H4 (cell line): ENCODE measurements at places on chromosomes 1 and 21. TPM values are rescaled to one million over a fixed set of nuclear protein-coding genes. Genes with fewer than 3 reads are reported as not detected.

DNA sequence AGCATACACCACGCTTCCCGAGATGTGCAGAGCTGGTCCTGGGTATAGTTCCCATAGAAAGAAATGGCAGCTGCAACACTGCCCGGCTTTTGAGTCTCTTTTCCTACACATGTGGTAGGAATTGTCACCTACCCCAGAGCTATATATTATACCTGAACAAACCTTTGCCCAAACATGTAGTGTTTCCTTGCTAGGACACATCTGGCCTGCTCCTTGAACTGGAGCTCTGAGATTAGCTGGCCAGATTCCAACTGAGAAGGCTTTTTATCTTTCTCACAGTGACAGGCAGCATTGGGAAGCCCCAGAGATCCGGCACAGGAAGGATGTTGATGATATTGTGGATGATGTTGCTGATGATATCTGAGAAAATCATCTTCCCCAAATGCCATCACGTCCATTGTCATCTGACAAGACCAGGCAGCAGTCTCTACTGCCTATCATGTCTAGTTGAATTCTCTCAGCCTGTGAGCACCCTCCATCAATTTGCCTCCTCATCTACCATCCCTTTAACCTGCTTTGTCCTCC is 115.0 kb upstream of the SMYD2 start:
- no peak for DNase-seq

WNT3A gene
- not detected in 2 replicates for total RNA-seq

DNA sequence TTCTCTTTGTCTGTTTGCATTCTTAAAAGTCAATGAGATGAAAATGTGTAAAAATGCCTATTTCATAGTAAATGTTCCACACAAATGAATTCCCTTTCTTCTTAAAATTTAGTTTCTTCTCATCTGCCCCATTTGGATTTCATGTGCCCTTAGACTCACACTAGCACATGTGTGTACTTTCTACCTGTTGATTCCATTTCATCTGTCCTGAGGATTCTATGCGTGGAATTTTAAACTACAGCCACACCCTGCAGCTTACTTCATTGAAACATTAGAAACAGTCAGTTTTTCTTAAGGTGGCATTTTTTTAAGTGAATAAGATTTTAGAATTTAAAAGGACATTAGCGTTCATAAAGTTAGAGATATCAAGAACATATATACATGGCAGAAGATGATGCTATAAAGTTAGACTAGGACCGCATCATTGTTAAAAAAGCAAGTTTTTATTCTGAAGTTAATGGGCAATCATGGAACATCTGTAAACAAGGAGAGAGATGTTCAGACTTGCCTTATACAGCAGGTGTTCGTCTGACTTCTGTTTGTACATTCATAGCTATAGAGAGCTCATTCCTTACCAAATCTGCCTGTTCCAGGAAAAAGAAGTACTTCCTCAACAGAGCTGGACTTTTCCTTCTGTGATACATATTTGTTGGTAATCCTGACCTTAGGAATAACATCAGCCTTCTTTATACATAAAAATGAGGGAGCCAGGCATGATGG is 3.9 kb upstream of the TUT4 start:
- no peak for DNase-seq

GRCh38 chr1:166432655-166433054 is 265.9 kb upstream of the FAM78B start:
- DNase-seq, result no peak

TMEM222 gene
- total RNA-seq, result 30.7 and 33.4 TPM in 2 replicates

ATF3 gene
- total RNA-seq, result 9.1 and 13.3 TPM in 2 replicates

DNA sequence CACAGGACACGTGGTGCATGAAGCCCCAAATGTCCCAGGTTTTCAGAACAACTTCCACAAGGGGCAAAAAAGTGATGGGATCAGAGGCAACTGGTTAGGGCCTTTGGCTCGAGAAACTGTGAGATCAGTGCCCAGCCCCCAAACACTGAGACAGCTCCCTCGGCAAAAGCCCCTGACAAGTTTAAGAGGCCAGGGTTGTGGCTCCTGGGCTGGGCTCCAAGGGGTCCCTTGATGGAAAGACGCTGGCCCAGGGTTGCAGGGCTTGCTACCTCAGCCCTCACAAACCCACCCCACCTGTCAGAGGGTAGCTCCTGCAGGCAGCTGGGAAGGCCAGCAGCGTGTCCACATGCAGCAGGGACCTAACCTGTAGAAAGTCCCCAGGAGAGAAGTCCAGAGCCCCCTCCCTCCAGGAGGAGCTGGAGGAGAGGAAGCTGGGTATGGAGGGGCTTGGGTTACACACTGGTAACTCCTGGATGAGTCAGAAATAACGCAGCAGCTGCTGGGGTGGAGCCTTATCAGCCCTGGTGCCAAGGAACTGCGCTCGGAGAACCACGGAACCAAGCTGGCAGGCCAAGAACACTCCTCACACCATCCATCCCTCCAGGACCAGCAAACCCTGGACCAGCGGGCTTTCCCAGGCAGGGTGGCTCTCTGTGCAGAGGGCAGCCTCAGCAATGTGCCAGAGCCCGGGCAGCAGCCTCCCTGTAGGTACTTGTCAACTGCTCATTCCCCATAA is 37.5 kb downstream of the CTNNBIP1 start:
- DNase-seq, result no peak

DNA sequence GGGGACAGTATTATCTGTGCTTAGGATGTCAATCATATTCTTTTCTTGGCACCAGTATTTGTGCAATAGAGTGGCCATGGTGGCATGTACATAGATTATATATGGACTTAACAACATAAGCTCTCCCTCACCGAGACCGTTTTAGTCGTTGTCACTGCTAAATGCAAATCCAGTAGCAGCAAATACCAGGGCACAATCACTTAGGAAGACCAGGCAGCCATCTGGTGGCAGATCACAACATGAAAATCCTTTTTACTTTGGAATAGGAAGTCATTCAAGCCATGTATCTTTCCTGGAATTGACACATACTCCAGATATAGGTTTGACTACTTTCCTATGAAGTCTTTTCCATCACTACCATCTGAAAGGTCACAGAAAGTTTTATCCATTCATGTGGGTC is 53.2 kb upstream of the C1orf87 start:
- no peak for DNase-seq

GRCh38 chr1:102631691-102632090 is 476.6 kb downstream of the COL11A1 start:
- no peak for DNase-seq

DNA sequence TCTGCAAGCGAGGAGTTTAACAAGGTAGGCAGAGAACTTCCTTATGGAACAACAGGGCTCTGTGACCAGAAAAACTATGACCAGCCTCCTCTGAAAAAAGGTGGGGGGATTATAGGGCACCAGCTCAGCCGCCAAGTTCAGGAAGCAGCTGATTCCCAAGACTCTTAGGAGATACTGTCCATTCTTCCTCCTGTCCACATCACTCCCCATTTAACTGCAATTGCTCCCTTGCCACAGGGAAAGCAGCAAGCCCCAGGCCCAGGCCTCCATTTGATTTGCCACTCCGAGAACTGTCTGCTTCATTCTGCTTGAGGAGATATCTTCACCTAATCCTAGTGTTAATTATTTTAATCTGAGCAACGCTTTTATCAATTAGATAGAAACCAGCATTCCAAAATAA is 254.3 kb downstream of the ZNF648 start:
- no peak for DNase-seq

DAB1 gene
- not detected in 2 replicates for total RNA-seq

DNA sequence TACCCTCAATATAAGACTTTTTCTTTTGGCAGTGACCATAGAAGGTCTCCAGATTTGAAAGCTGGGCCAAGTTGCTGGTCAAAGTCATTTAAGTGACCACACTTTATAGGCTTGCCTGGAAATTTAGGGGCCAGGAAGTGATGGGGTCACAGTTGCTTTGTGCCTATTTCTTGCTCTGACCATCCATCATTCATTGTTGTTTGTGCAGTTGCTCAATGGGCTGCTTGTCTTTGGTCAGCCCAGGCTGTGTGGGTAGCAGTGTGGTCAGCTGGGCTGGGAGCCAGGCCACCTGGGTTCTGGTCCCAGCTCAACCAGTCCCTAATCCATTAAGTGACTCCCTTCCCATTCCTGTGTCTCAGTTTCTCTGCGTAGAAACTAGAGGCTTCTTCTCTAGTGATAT is 2.1 kb upstream of the OTUD7B start:
- DNase-seq, result no peak

DNA sequence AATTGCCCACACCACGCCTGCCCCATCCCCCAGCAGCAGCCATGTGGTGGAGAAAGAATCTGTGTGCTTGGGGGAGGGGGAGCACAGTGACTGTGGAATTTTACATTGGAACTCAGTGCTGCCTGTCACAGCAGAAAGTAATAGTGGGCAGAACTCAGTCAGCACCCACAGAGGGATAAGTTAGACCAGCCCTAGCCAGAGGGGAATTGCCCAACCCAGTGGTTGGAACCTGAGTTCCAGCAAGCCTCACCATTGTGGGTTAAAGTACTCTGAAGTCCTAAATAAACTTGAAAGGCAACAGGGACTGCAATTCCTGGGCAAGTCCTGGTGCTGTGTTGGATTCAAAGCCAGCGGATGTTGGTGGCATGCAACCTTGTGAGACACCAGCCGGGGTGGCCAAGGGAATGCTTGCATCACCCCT is 88.8 kb downstream of the MRPL39 start:
- peak; percentile 90 for DNase-seq

DNA sequence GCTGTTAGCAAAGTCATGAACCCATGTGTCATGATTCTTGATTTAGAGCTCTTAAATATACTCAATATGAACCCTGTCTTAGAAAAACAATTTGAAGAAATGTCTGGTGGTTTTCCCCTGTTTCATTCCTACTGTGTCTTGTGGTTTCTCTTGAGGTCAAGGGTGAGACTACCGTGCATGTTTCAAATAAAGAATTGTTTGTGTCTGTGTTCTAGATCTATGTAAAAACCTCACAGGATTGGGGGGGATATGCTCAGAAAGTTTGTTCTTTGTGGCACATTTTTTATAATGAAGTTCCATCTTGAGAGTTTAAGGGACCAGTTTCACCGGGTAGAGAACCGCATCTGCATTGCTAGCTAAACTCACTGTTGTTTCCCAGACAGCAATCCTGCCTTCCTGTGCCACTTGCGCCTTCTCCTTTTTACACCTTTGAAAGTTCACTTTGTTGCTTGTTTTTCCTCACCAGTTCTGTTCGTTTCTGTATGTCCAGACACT is 30.9 kb upstream of the CACYBP start:
- DNase-seq, result peak; percentile 41

- DNase-seq, result peak; percentile 39
These were observed 11.0 kb upstream of the SERBP1 start for GRCh38 chr1:67441183-67441582.

DNA sequence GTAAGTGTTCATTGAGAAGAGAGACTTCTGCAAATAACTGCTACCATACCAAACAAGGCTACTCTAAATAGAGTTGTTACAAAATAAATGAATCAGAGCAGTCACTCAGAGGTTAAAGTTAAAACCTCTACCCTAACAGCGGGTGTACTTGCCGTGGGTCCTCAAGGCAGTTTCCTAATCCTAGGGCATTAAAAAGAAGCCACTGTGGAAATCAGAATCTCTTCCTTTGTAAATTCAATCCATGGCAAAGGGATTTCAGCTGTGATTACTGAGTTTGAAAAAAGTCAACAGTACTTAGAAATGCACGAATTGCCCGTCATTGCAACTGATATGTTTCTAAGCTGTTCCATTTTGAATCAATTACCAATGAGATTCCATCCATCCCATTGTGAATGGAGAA is 13.5 kb downstream of the TBX15 start:
- DNase-seq, result no peak

CFAP74 gene
- total RNA-seq, result not detected in 2 replicates

- no peak for DNase-seq
These were observed 6.4 kb downstream of the FCRL2 start for GRCh38 chr1:157770442-157771043.

GRCh38 chr1:167627615-167627864 is 2.5 kb upstream of the RCSD1 start:
- no peak for DNase-seq

FAM167B gene
- 0.56 TPM in 1 of 2 replicates, not detected in the other for total RNA-seq

GRCh38 chr1:165945911-165946310 is 118.5 kb downstream of the UCK2 start:
- DNase-seq, result no peak
